Mammary epithelial cell (primary cell): ENCODE measurements at places on chromosomes 1 and 21.
A peak's percentile ranks its signal among the peaks of the same experiment; 100 is the strongest.

DNA sequence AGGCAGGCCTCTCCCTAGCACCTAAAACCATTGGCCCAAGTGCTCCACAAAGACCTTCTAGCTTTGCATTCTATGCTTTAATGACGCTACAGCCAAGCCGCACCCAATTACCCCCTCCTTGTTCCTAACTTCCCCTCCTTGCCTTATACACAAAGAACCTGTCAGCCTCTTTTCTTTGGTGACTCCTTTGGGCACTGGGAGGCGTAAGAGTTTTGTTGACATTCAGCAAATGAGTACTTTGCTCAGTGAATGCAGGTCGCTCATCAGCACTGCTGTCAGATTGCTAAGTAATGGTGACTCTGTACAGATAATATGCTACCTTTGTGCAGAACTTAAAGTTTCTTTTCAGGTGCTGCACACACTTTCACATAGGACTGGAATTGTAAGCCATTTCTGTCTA is 187.6 kb upstream of the FAM78B start:
- no peak for DNase-seq

DNA sequence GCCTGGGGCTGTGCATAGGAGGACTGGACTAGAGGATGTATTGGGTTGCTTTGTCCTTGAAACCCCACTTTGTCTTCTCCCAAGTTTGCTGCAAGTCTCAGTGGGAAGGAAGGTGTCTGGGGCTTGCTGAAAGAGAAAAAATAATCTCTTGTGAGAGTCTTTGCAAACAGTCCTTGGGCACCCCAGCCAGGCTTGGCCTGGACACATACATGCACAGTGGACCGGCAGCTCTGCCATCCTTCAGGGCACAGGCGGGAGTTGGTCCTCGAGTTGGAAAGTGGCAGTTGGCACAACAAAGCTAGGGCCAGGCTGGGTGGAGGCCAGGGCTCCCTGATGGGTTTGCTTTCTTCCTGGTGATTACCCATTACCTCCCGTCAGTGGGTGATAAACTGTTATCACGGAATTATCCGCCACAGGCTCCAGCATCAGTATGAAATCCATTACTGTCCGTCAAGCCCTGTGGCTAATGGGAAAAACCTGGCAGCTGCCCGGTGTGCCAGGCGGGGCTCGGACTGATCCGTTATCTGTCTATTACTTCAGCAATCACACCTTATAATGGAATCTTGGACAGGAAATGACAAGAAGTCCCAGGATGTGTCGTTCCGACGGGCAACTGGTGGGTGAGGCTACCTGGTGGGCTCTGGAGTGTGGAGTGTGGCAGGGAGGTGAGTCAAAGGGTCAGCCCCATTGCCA is 265.7 kb downstream of the GRIK3 start:
- no peak for DNase-seq

DNA sequence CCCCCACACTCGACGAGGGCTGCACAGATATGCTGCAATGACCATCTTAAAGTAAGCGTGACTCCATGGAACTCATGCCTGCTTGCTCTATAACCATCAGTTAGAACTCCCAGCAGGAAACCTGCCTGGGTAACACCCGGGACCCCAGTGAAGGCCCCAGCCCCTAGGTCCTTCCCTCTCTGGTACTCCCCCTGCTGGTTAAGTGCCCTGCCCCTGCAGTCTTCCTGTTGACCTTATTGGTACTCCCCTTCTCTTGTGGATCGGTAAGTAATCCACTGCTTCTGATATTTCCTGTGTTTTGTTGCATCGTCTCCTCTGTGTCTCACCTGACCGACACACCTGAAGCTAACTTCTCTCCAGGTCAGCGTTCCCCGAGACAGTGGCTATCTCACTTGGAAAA is 104.8 kb upstream of the COG2 start:
- DNase-seq, result no peak

GRCh38 chr1:192476802-192477298 is 98.7 kb upstream of the RGS1 start:
- peak; percentile 3 for DNase-seq

GRCh38 chr1:39754026-39754570 is 15.4 kb downstream of the PPIE start:
- DNase-seq, result no peak

- DNase-seq, result no peak
Observed at GRCh38 chr1:224594360-224594759, 21.8 kb upstream of the CNIH3 start.

GRCh38 chr1:28173151-28173979 is 3.1 kb downstream of the PTAFR start:
- no peak for DNase-seq

- peak; percentile 44 for DNase-seq
Observed at GRCh38 chr1:31036749-31037500, 28.6 kb downstream of the PUM1 start.

DNA sequence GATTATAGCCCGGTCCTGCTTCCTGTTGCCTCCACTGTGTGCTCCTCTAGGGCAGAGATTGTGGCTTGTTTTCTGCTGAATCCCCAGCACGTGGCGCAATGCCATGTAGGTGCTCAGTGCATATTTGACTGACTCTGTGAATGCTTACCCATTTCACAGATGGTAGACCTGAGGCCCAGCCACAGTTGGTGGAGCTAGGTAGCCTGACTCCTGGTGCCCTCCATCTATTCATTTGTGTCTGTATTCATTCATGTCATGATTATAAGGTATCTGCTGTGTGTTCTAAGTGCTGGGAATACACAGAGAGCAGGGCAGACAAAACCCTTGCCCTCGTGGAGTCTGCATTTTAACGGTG is 22.5 kb downstream of the TNFRSF1B start:
- DNase-seq, result no peak

DNA sequence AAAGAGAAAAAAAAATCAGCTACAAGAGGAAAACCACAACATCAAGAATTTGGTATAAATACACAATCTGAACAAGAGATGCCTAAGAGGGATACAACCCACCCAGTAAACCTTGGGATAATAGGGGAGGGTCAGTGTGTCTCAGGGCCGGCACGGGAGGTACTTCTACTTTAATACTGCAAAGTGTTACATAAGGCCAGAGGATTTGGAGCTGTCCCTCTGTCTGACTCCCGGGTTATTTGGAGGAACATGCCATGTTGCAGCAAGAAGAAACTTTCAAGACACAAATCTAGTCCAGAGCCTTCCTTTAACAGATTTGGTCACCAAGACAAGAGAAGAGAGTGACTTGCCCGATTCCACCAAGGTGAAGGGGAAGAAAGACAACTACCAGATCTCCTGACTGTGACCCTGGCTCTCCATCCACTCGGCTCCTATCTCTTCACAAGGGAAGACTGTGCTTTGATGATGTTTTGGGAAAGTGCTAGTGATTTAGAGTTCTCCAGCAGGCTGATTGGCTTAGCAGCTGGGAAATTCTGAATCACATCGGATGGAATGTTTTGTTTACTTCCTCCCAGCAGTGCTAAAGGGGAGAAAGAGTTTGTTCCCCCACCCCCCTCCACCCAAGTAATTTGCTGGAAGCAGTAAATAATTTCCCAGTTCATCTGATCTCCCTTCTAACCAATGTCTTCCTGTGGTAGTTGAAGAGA is 29.3 kb downstream of the SGIP1 start:
- DNase-seq, result peak; percentile 30

DNA sequence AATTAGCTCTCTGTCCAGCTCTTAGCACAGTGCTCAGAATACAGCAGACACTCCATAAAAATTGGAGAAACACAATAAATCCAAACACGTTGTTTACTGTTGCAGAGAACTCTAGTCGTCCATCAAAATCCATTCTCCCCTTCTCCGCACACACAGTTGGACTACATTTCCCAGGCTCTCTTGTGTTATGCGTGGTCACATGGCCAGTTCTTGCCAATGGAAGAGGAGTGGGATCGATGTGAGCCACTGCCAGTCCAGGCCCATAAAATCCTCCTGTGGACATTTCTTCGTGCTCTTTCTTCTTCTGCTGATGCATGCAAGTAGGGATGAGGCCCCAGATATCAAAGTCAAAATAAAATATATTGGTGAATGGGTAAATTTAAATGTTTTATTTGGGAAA is 114.3 kb upstream of the FMN2 start:
- DNase-seq, result no peak

GRCh38 chr1:163410073-163410999 is 88.6 kb downstream of the NUF2 start:
- peak; percentile 26 for DNase-seq

DNA sequence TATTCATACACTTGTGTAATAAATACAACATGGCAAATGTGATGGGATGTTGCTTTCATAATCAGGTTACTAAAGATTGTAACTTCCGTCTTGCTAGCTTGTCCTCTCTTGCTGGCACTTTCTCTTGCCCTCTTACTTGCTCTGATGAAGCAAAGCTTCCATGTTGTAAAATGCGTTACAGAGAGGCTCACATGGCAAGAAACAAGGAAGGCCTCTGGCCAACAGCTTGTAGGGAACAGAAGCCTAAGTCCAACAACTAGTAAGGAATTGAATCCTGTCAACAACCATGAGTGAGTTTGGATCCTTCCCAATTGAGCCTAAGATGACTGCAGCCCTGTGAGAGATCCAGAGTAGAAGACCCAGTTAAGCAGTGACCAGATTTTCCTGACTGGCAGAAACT is 15.4 kb downstream of the TMED5 start:
- no peak for DNase-seq

- no peak for DNase-seq
Observed at GRCh38 chr1:91604632-91605031, 104.0 kb downstream of the CDC7 start.

DNA sequence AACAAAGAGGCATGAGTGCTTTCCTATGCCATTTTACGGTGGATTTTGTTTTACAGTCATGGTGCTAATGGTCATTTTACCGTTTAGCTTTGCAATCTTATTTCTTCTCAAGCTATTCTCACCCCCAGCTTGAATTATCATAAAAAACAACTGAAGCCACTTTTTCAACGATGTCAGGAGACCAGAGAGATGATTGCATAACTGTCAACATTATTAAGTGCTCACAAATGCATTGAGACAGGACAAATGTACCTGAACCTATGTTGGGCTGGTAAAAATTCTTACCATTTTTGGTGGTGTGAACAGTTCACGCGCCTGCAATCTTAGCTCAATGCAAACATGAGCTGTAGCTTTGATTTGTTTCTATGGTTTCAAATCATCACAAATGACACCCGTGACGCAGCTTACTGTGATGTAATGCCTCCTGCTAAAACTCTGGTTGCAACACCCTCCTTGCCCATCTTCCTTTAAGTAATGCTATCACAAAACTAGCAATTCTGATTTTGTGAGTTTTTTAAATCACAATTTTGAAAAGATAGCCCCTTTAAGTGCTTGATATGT is 104.4 kb downstream of the UCHL5 start:
- no peak for DNase-seq

- peak; percentile 37 for DNase-seq
Observed at GRCh38 chr1:173409613-173410012, 67.5 kb upstream of the PRDX6 start.

DNA sequence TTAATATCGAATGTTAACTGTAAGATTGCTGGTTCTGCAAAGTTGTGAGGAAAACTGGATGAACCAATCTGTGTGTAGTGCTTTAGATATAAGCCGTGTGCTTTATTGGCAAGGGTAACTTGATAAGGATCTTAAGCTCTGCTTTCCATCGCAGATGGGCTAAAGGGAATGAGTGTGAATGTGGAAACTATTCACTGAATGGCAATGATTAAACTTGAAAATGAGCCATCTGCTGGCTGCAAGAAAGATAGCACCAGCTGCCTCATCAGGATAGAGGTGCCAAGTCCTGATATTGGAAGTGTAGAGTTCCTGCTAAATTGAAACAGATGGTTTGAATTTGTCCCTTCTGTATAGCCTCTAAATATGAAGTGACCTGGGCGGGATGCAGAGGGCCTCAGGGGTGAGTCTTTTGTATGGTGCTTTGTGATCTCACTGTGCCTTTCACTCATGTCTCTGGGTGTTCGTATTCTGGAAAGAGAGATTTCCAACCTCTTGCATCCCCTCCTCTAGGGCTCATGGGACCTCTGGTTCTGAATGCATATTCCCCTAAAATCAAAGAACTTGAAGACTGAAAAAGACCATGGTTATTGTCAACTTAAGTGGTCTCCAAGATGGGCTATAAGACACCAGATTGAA is 9.2 kb downstream of the FCRL3 start:
- peak; percentile 14 for DNase-seq

- DNase-seq, result no peak
Observed at GRCh38 chr1:13675151-13675651, 24.8 kb upstream of the PRDM2 start.
